ENCODE measurements at places on chromosomes 3 and 15.

- DNase-seq, result peak; percentile 88
Measured at GRCh38 chr15:74614744-74615507, 710 bp upstream of the CLK3 start.

DNA sequence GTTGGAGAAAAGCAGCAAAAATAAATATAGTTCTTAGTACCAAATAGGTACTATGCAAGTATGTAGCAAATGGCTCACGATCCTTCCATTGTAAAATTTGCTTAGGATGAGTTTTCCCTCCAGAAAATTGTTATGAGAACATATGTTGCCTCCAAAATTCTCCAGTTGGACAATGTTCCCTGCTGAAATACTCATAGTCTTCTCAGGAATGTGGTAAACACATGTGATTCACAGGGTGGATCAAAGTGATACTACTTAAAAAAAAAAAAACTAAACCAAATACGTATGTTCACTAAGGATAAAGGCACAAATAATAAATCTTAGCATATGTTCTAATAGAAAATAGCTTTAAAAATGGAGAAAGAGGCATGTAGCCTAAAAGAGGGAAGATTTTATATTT, 84.3 kb upstream of the ZNF385D start:
- DNase-seq, result no peak

- no peak for DNase-seq
Measured at GRCh38 chr3:14138878-14139655, 14.2 kb downstream of the TMEM43 start.

GRCh38 chr15:76803049-76803571, 102.0 kb downstream of the SCAPER start:
- DNase-seq, result no peak

GRCh38 chr3:127071597-127072001, 88.7 kb downstream of the PLXNA1 start:
- no peak for DNase-seq

DNA sequence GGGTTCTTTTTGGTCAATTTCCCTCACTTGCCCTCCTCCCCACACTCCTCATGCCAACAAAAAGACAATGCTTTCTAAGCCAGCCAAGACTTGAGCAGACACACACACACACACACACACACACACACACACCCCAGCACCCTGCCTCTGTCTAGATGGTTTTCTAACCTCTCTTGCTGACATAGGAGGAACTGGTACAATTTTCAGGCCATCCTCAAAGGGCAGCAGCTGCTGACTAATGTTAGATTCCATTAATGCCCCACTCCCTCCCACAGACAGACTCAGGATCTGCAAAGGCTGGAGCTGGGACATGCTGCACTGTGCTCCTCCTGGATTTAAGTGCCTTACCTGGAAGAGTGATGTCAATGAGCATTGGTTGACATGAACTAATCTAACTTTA, 438.4 kb downstream of the OCA2 start:
- no peak for DNase-seq

DNA sequence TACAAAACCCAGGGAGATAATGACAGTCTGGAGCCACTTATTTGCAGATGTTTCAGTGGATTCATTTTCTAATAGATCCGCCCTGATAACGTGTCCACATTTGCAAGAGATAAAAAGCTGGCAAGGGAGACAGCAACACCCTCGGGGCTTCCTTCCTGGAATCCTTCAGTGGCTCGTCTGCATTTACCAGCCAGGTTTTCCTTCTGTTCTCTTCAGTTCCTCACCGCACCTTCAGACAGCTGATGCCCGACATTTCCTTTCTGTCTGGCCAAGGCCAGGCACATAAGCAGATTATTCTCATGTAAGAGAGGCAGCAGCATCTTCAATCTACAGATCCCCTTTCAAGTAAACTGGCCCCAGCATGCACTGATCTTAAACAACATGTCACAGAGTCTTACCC, 56.2 kb upstream of the SPATA12 start:
- DNase-seq, result no peak

GRCh38 chr15:31974154-31974794, 56.0 kb upstream of the CHRNA7 start:
- no peak for DNase-seq

DNA sequence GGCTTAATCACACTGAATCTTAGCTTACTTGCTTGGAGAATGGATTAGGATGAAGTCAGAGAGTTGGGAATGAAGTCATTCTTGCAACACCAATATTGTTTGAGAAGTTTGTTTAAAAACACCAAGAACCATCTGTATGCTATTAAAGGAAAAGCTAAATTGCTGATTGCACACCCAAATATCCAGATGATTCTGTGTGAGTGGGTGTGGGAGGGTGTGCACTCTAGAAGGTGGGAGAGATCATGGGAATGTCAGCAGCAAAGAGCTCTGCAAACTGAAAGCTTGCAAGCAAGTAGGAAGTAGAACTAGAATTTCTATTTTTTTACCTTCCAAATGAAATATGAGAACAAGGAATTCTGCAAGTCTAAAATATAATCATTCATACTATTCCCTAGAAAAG, 364.9 kb downstream of the NR2F2 start:
- DNase-seq, result no peak

- no peak for DNase-seq
Measured at GRCh38 chr15:101532865-101533264, 43.4 kb upstream of the PCSK6 start.

DNA sequence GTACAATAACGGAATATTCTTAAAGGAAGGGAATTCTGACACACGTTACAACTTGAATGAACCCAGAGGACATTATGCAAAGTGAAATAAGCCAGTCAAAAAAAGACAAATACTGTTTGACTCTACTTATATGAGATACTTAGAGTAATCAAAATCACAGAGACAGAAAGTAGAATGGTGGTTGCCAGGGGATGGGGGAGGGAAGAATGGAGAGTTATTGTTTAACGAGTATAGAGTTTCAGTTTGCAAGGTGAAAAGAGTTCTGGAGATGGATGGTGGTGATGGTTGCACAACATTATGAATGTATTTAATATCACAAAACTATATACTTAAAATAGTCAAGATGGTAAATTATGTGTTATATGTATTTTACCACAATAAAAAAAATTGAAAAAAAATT, 112.9 kb upstream of the ARHGEF3 start:
- DNase-seq, result no peak

DNA sequence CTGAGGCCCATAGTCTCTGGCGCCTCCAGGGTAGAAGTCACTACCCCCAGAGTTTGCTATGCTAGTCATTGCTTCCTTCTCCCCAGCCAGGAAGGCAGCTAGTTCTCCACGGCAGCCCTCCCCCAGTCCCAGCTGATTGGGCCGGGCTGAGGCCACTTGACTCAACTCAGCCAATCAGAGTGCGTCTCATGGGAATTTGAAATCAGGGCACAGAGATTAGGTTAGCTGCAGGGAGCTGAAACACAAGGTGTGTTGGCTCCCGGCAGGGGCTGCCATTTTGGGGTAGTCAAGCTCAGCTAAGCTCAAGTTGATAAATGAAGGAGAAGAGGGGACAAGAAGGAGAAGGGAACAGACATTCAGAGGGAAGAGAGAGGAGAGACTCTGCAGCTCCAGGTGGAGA, 32.8 kb downstream of the LINGO1 start:
- DNase-seq, result peak; percentile 5
